ENCODE measurements at places on chromosomes 4 and X.

DNA sequence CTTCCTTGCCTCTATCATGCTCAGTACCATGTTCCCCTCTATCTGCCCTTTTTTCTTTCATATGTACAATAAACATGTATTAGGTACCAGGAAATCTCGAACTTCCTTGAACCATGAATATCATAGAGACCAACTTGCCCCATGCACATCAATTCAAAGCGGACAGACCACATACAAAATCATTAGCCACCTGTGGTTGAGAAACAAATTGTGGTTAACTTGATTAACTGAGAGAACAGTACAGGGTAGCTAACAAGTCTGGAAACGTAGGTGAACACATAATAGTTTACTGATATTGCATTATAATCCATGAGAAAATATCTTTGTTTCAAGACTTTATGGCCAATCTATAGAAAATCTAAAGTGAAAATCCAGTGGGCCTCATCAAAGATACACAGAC lies 8.2 kb downstream of the CASP3 start:
- DNase-seq = no peak

GRCh38 chr4:161791796-161792556 lies 371.8 kb downstream of the FSTL5 start:
- DNase-seq = no peak

- no peak for DNase-seq
Observed at GRCh38 chrX:68644861-68645260, 2.6 kb upstream of the STARD8 start.

- no peak for DNase-seq
Observed at GRCh38 chr4:75243570-75243969, 270.6 kb downstream of the RCHY1 start.

DNA sequence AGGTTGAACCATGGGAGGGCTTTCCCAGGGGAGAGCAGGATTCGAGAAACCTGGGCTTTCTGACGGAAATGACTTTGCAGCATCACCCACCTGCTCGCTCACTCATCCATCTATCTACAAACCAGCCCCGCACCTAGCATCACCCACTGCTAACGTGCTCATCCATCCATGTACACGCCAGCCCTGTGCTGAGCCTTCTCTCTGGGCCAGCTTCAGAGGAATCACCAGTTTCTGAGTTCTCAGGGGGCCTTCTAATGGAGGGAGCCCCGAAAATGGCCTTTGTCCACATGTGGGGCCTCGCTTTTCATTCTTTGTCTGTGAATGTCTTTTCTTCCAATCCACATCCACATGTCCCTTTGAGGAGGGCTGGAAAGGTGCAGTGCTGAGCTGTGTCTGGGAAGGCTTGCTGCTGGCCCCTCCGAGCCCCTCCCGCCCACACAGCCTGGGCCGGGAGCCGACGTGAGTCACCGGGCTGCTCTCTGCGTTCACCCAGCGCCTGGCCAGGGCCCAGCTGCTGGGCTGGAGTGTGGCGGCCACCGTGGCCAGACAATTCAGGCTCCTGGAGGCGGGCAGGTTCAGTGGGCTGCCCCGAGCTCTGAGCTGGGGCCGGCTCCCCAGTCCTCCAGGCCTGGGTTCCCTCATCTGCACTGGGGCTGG lies 14.7 kb downstream of the SORCS2 start:
- DNase-seq = no peak

DNA sequence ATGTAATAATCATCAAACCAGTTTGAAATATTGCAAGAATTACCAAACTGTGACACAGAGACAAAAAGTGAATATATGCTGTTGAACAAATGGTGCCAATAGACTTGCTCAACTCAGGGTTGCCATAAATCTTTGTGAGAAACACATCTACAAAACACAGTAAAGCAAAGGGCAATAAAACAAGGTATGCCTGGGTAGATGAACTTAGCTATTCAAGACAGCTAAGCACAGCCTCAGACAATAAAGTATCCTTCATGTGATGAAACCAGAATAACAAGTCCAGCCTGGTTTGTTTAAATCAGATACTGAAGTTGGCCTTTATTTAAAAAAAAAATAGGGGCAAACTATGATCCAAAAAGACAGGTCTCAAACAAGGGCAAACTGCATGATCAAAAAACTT lies 19.2 kb downstream of the LAMTOR3 start:
- DNase-seq = no peak

DNA sequence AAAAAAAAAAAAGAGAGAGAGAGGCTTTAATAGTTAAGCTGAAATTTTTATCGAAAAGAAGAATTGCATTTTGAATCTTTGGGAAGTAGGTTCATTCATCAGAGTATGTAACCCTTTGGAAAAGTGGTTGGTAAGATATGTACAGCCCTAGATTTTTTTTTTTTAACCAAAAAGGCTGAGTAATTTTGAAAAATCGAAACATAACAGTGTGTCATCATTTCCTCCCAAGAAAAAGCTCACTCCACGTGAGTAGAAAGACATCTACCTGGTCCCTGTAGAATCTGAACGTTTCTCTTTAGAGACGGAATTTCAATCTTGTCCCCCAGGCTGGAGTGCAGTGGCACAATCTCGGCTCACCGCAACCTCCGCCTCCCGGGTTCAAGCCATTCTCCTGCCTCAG lies 16.2 kb downstream of the SHOX start:
- no peak for DNase-seq

DNA sequence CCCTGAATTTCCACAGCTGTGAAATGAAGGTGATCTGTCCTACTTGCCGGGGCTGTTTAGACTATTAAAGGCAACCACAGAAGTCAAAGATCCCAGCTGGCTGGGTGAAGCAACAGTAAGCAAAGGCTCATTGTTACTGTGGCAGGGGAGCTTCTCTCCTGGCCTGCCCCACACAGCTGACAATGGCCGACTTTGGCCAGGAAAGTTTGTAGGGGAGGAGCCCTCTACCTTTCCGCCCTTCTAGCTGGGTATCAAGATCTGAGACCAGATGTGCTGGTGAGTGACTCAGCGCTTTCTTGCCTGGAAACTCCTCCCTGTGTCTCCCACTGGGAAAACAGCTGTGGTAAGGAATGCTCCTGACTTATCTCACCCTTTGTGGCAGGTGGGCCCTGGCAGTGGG lies 21.1 kb downstream of the RASSF6 start:
- peak; percentile 28 for DNase-seq

GRCh38 chrX:16930392-16930791 lies 16.1 kb upstream of the REPS2 start:
- DNase-seq = no peak

DNA sequence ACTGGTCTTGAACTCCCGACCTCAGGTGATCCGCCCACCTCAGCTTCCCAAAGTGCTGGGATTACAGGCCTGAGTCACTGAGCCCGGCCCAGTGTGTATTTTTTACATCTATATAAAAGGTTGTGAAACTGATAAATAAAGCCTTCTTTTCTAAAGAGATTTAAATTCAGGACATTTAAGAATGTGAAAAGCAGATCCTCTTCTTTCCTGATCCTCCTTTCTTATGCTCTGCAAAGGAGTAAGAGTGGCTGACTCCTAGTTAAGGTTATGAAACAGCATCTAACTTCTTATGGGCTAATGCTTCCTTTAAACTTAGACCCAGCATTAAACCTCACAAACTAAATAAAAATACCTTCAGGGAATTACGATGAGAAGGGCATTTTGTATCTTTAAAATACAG lies 197.7 kb upstream of the MAB21L2 start:
- no peak for DNase-seq

DNA sequence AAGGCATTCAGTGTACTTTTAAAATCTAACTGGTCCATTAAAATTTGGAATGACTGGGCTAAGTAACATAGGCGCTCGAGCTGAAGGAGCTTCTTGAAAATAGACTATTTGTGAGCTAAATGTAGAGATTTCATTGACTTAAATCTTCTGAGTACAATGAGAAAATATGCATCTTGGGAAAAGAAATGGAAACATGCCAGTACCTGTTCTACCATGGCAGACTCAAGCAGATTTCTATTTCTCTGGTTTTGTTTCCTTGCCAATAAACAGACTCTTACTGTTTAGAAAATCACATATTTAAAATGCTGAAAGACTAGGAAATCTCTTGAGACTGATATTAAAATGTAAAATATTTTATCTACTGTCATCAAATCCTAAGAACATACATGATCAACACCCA lies 678.1 kb downstream of the FAT4 start:
- no peak for DNase-seq

DNA sequence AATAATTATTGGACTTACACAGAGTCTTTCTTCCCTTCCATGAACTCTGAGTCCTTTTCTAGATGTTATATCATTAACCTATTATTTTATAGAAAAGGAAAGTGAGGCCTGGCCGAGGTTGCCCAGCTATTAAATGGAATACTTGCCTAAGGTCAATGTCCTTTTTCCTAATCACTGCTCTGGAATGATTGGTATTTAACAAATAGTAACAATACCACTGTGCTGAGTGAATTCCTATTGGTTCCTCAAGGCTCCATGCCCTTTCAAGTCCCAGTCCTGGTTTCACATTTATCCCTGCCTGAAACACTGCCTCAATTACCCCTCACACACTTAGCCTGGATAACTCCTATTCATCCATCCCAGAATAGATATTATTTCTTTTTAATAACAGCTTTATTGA lies 6.2 kb downstream of the TCEAL9 start:
- no peak for DNase-seq

- DNase-seq = no peak
Observed at GRCh38 chr4:105677709-105678108, 30.8 kb downstream of the INTS12 start.

GRCh38 chrX:9781941-9782340 lies 4.3 kb upstream of the SHROOM2 start:
- no peak for DNase-seq

DNA sequence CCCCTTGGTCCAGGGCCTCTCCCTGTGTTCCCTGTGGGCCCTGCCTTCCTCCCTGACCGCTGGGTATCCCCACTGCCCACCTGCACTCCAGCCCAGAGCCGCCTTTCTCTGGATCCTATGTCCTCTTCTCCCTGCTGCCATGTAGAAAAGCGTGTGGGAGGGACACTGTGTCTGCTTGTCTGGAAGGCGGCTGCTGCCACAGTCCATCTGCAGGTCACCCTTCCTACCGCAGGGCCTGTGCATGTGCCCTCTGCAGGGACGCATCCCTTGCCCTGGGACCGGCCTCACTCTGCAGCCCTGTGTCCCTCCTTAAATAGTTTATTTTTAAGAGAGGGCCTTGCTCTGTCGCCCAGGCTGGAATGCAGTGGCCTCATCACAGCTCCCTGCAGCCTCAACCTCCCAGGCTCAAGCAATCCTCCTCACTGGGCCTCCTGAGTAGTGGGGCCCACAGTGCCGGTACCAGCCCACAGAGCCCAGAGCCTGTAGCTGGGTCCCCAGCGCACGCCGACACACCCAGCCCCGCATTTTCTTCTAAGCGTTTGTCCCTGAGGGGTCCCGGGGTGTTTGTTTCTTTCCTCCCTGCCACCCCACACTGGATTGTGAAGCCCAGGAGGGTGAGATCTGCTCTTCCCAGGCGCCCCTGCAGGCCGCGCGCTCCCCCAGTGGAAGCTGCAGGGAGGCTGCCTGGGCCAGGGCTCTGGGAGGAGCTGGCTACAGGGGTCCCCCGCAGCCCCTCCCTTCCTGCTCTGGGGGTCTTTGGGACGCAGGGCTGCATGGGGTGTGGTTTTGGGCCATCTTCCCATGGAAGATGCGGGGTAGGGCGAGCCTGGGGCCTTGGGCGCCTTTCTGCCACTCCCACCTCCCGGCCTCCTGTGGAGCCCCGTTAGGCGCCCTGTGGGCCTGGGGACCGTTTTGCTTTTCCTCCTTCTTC lies 12.8 kb upstream of the NAT8L start:
- DNase-seq = no peak

GRCh38 chr4:31106419-31106818 lies 386.2 kb downstream of the PCDH7 start:
- DNase-seq = no peak

GRCh38 chrX:153433781-153434285 lies 12.0 kb downstream of the TREX2 start:
- DNase-seq = no peak

GRCh38 chr4:173013232-173013930 lies 155.2 kb upstream of the GALNT7 start:
- DNase-seq = peak; percentile 28

DNA sequence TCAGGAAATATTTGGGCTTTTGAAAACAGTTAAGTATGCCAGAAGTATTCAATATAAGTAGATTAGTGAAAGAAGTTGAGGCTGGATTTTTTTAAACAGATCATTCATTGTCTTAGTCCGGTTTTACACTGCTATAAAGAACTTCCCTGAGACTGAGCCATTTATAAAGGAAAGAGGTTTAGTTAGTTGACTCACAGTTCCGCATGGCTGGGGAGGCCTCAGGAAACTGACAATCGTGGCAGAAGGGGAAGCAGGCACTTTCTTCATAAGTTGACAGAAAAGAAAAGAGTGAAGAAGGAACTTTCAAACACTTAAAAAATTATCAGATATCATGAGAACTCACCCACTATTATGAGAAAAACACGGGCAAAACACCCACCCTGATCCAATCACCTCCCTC lies 31.1 kb upstream of the CYLC1 start:
- no peak for DNase-seq

GRCh38 chrX:15977644-15978043 lies 123.0 kb upstream of the AP1S2 start:
- no peak for DNase-seq

GRCh38 chr4:58225460-58225859 lies 1115.3 kb upstream of the IGFBP7 start:
- DNase-seq = no peak

GRCh38 chr4:76689145-76689817 lies 208.7 kb downstream of the SOWAHB start:
- peak; percentile 53 for DNase-seq

GRCh38 chrX:85327060-85327333 lies 52.5 kb downstream of the POF1B start:
- no peak for DNase-seq

- no peak for DNase-seq
Observed at GRCh38 chr4:66741081-66741480, 804.2 kb downstream of the CENPC start.

DNA sequence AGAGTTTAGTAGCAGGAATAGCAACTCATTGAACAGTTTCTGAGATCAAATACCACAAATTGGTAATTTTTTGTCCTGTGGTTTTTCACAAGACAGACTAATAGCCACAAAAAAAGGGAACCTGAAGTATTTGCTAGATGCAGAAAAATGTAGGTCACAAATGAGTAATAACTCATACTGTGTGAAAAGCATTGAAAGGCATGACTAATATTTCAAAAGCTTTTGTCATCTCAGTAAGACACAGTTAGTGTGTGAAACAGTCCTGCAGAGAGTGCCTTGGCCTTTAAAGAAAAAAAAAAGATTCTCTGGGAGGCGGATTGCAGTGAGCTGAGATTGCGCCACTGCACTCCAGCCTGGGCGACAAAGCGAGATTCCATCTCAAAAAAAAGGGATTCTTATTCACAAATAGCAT lies 31.4 kb upstream of the SLC25A31 start:
- no peak for DNase-seq

GRCh38 chrX:37847733-37848197 lies 394 bp upstream of the DYNLT3 start:
- no peak for DNase-seq

All from HuH-7 (cell line).